ENCODE measurements at places on chromosomes 6 and 20. TPM values are rescaled to one million over a fixed set of nuclear protein-coding genes. Genes with fewer than 3 reads are reported as not detected.

The CDH26 gene
- 0.30 TPM for total RNA-seq

The MCCD1 gene
- total RNA-seq = not detected

The HLA-DQB2 gene
- total RNA-seq = not detected

The CD24 gene
- total RNA-seq = 243 TPM

The IPCEF1 gene
- total RNA-seq = 0.15 TPM

The DNAH8 gene
- total RNA-seq = not detected

The KIAA0408 gene
- 5.3 TPM for total RNA-seq

The KIAA1755 gene
- 0.21 TPM for total RNA-seq

The RIPOR2 gene
- 0.73 TPM for total RNA-seq
